ENCODE measurements at places on chromosomes 5 and 9.
A peak's percentile ranks its signal among the peaks of the same experiment; 100 is the strongest.

DNA sequence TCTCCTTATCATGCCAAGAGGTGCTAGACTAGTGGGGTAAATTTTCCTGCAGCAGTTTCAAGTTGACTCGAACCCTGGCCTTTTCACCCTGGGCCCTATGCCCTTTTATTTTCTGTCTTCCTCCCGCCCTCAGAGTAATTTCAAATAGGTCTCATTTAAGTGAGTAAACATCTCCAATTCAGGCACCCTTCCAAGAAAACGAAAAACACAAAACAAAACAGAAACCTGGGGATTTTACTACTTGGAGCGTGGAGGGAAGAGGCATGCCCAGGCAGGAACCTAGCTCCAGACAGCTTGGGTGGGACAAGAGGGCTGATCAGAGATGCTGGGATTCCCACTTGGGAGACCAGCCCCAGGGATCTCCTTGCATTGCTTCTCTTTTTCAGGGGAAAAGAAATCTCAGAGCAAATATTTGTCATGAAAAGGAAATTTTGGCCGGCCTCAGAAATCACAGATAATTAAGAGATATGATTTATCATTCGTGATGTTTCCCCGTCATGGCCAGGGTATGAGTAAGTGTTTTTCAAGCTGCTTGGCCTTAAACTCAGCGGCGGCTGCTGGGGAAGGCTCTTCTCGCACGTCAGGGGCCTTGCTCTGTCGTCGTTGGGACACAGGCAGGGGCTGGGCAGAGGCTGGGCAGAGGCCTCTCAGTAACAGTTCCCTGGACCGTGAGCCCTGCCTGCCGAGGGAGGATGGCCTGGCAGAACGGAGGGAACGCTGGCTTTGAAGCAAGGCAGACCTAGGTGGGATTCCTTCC, 248.6 kb upstream of the KLF4 start:
- no peak for DNase-seq

DNA sequence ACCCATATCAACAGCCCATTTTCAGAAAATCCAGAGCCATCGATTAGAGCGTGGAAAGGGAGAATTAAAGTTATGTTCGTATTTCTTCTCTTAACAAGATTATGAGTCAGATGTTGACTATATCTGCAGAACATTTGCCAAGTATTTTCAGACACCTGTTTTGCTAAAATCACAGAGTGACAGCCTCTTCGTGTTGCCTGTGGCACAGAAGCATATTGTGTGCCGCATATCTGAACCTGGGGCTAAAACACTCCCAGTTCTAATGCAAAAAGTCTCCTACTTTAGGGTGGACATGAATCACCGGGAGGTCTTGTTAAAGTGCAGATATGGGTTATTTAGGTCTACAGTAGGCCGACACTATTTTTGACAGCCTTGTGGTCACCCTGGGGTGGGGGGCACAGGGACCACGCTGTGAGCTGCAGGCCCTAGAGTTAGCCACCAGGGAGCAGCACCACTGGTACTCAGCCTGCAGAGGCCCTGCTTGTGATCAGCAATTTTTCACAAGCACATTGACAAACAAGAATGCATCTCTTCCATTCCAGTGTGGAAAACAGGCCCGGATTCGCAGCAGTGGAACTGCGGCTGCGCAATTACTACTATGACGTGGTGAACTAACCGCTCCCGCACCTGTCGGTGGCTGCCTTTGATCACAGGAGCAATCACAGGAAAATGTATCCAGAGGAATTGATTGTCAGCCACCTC, 93.5 kb downstream of the SYK start:
- no peak for DNase-seq

DNA sequence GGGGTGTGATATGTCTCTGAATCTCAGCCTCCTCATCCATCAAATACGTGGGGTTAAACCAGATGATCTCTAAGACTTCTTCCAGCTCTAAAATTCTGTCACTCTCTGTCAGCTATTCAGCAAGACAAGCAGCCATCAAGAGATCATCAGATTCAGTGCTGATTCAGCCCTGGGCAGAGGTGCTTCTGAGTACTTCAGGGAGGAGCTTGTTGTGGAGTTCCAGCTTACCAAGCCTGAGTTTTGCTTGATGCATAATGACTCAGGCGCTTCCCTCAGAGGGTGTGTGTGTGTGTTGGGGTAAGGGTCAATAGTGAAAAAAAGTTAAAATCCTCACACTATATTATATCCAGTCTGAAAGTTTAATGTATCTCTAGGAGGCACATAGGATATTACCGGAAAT, 29.6 kb upstream of the TAF1L start:
- DNase-seq = no peak

GRCh38 chr9:20402273-20402875, 219.9 kb downstream of the MLLT3 start:
- no peak for DNase-seq

GRCh38 chr5:17163221-17163620, 54.2 kb upstream of the BASP1 start:
- no peak for DNase-seq

DNA sequence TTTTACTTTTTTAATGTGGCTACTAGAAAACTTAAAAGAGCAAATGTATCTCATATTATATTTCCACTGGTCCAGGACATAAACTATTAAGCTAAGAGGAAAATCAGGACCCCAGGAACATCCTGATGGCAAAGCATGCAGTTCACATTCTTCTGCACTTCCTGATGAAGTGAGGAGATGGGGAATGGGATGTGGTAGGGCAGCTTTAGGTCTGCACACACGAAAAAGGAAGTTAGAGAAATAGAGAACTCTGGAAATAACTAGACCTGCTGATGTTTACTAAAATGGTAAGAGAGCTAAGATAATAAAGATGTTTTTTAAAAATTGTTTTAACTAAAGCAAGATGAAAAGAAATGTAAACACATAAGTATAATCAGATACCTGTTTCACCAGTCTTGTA, 39.7 kb upstream of the NIPBL start:
- no peak for DNase-seq

GRCh38 chr5:55162666-55163065, 2.7 kb downstream of the GPX8 start:
- DNase-seq = no peak

- DNase-seq = no peak
Measured at GRCh38 chr9:127463911-127464310, 12.6 kb downstream of the LRSAM1 start.

GRCh38 chr9:100499460-100499859, 26.5 kb downstream of the TMEFF1 start:
- DNase-seq = no peak

DNA sequence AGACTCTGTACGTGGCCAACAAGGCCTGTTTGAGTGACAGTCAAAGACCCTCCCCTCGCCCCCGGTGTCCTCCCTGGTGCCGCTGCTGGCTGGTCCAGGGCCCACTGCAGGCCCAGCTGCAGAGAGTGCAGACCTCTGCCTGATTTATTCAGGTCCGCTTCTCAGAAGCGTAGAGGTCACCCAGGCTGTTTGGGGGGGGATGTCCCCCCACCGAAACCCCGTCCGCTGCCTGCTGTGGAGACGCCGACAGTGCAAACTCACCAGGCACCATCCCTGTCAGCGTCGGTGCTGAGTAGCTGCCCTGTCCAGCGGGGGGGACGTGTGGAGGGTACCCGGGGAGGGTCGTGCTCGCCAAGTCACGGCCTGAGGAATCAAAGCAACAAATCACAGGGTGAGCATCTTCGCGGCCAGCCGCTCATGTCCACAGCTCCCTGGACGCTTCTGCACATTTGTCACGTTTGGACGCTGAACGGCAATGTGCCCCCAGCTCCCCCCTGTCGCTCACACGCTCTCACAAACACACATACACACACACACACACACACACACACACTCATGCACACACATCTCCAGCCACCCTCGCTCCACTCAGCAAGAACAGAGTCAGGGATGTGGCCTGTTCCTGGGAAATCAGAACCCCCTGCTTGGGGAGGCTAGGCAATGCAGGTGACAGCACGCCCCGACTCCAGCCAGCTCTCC, 152.2 kb downstream of the PAX5 start:
- DNase-seq = no peak

DNA sequence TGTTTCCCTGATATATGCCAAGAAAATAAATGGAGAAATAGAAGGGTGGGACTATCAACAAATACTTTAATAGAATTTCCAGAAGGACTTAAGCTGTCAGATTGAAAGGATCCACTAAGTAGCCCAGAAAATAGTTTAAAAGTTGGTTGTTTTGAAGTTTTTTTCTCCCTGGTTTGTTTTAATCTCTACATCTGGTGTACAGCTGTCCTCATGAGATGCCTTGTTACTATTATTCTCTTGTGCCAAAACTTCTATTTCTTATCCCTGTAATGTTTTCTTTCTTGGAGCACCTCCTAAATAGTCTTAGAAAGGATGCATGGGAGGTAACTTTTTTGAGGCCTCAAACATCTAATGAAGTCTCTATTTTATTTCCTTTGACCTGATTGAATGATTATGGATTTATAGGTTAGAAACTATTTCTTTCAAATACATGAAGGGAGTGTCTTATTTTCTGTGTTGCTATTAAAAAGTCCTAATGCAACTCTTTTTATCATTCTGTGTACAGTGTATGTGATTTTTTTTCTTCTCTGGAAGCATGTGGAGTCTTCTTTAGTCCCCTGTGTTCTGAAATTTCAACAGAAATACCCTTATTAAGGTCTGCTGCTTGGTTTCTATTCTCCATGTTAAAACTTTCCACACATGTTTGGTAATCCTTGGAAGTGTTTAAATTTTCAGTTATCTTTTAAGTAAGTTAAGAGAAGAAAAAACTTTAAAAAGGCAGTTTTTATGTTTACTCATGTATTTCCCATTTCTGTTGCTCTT, 140.0 kb upstream of the CDKN2B start:
- no peak for DNase-seq

- DNase-seq = no peak
Measured at GRCh38 chr5:83227611-83228010, 150.3 kb downstream of the XRCC4 start.

GRCh38 chr5:96227957-96228356, 205.1 kb downstream of the PCSK1 start:
- DNase-seq = no peak

DNA sequence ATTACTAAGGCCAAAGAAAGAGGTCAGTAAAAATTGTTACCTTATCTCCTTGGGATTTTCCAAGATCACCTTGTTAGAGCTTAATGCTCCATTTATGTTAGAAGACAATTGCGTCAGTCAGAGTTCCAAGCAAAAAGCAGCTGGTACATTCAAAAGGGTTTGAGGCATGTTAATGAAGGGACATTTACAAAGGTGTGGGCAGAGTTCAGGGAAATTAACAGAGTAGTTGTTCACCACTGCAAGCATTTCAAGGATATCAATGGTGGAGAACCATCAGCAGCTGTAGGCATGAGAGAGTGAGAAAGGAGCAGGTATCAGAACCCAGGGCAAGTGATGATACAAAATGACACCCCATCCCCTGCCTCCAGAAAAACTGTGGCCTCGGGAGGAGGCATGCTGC, 17.0 kb upstream of the SMARCA2 start:
- no peak for DNase-seq

GRCh38 chr9:121604654-121605053, 46.8 kb upstream of the DAB2IP start:
- no peak for DNase-seq

- no peak for DNase-seq
Measured at GRCh38 chr9:114503522-114504340, 1.5 kb downstream of the WHRN start.

GRCh38 chr5:35899800-35900199, 38.6 kb downstream of the CAPSL start:
- DNase-seq = peak; percentile 46

GRCh38 chr5:128135286-128135685, 51.7 kb downstream of the SLC12A2 start:
- no peak for DNase-seq

DNA sequence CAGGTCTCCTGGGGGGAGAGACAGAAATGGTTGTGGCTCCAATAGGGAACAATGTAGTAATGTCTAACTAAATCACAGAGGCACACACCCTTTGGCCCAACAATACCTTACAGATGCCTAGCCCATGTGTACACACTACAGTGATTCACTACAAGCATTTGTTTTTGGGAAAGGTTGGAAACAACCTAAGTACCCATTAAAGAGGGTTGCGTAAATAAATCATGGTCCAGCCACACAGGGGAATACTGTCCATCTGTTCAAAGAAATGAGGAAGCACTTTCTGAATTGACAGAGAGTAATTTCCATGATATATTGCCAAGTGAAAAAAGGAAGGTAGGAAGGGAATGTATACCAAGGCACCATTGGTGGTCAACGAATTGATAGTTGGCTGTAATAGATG, 22.0 kb upstream of the GTF3C5 start:
- no peak for DNase-seq

- DNase-seq = no peak
Measured at GRCh38 chr5:122200450-122200849, 71.1 kb downstream of the ZNF474 start.

Measured in GM06990 (cell line).